Stimulated activated CD8-positive, alpha-beta memory T cell treated with anti-CD3 and anti-CD28 coated beads, Interleukin-4, amount 100 ng/mL, for 1 hour (primary cell): ENCODE measurements at places on chromosomes 16 and 17.

DNA sequence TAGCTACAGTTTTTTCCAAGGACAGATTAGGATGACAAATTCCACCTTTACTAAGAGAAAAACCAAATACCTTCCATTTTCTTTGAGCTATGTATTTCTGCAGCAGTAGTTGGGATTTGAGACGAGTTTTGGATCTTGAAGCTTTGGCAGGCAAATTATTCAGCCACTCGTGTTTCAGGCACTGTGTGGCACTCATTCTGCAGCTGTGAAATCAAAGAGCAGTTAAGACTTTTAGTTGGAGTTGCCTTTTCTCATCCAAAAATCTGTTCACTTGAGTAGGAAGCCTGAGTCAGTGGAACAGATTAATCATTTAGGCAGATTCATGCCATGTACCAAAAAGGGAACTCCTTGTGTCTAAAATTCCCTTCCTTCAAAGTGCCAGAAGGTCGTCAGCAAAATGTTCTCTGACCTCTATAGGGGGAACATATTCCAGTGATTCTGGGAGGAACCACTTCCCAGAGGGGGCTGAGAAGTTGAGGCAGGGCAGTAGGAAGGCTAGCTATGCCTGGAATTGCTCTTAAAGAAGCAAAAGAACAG, 20.1 kb downstream of the ORC6 start:
- DNase-seq, result no peak

GRCh38 chr17:17725752-17726457, 44.6 kb downstream of the RAI1 start:
- no peak for DNase-seq

- no peak for DNase-seq
These were observed 398.4 kb upstream of the HSBP1 start for GRCh38 chr16:83409347-83409746.

- DNase-seq, result no peak
These were observed 2.4 kb downstream of the KIAA0513 start for GRCh38 chr16:85029981-85030401.

GRCh38 chr17:30376621-30377452, 1.9 kb upstream of the CPD start:
- DNase-seq, result no peak

- no peak for DNase-seq
These were observed 5.2 kb downstream of the SPN start for GRCh38 chr16:29668267-29668666.

DNA sequence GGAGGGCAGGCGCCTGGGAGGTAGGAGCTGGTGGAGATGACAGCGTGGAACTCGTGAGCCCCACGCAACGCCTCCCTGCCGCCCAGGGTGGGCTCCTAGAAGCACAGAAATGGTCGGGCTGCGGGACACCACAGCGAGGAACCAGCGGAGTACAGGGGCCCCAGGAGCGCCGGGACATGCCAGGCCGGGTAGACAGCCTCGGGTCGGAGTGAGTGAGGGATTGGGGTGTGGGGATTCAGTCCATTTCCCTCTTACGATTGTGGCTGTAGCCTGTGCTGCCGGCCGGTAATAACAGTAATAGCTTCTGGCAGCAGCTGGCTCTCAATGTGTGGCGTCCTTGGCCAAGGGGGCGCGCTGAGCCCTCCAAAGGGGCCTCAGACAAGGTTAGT, 12.2 kb upstream of the CES3 start:
- no peak for DNase-seq

DNA sequence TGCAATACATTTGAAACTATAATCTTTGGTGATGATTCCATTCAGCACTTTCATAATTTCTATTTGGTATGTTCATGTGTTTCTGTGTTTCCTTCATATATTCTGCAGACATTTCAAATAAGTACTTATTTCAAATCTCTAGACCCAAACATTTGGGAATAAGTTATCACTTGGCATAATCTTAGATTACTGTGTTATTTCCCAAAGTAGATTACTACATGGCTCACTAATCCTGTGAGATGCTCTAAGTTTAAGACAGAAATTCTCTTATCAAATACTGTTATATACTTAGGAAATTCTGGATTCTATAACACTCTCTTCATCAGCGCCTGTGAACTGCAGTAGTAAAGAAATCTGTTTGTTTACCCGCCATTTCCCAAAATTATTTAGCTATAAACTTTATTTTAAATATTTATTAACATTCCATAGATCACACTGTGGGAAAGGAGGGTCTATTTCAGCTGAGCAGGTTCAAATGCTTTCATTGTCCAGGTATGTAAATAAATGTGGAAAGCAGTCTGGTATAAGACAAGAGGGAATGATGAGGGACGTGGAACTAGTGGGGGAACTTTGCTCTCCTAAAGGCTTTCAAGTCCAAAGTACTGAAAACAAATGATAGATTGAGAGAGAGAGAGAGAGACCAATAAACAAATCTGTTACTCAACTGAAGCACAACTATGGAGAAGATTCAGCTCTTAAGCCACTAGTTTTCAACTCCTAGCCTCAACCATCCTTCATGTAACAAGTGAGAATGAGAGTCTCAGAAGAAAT, 61.8 kb upstream of the TOM1L1 start:
- DNase-seq, result no peak

DNA sequence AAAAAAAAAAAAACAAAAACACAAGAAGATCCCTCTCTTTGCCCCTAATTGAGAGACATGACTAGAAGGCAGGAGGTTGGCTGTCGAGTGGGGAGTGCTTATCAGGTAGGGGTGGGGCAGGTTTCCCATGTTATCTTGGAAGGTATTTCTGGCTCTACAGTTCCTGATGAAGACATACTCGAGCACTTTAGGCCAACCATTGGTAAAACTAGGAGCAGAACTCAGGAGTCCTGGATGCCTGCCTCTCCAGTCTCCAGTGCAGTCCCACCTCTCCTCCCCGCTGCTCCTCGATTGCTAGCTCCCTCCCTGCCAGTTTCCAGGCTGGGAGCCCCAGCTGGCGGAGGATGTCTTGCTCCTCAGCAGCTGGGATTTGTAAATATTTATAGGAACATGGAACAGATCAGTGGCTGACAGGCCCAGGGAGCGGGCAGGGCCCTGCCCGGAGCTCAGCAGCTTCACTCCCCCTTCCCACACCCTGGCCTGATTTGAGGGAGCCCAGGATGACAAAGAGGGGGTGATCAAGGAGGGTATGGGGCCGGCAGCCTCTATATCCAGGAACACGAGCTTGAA, 11.4 kb upstream of the C1QL1 start:
- no peak for DNase-seq

DNA sequence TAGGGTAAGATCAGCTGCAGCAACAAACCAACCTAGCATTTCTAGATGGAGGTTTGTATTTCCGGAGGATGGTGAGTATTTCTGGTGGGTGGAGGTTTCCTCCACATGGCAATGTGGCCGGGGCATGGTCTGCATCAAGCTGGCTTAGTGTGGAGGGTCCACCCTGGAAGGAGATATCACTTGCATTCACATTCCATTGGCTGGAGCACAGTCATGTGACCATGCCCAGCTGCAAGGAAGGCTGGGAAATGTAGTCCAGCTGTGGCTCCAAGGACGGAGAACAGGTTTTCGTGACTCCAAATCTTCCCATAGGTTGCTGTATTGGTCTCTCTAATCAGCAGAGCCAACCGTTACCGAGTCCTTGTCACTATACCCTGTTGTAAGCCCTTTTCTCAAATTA, 68.7 kb downstream of the RAI1 start:
- DNase-seq, result peak; percentile 10

GRCh38 chr17:42062681-42063080, 12.3 kb upstream of the C17orf113 start:
- DNase-seq, result no peak

GRCh38 chr16:68332411-68333121, 21.7 kb downstream of the PRMT7 start:
- no peak for DNase-seq

DNA sequence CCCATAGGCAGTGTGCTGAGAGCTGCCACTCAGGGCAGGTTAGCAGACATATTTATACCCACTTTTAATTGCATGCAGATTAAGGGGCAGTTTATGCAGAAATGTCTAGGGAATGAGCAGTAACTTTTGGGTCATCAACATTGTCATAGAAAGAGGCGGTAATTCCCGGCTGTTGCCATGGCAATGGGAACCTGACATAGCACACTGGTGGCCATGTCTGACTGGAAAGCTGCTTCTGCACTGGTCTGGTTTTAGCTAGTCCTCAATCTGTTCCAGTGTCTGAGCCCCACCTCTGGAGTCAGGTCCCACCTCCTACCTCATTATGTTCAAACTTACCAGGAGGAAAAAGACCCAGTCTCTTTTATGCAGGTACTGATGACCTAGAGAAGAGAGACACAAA, 31.5 kb upstream of the TNRC6C start:
- DNase-seq, result no peak

DNA sequence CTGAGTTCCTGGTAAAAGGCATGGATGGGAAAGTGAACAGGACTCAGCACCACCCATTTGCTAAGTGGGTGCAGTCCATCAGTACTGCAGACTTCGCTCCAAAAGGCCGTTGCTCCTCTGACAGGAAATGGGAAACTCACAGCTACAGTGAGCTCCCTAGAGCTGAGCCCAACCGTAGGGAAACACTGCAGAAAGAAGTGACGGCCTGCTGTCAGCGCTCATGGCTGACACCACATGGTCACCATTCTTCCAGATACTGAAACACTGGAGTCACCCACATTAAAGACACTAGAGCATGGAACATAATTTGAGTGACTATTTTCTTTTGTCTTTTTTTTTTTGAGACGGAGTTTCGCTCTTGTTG, 31.9 kb downstream of the UBE2O start:
- no peak for DNase-seq

DNA sequence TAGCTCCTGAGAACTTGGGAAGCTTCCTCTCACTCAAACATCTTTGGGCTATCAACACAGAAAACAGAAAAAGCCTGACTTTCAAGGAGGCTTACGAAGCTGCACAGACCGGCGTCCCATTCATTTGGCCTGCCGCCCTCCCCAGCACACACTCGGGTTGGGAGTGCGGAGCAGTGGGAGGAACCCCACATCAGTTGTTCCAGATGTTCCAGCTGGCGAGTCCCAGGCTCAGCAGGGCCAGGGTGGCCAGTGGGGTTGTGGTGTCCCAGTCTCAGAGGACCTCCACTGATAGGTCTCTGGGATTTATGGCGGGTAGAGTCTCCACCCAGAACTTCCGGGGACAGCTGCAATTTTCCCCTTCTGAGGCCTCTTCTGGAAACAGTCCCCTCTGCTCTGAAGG, 43.1 kb upstream of the DLX4 start:
- DNase-seq, result no peak

GRCh38 chr16:56193951-56194726, 2.9 kb downstream of the GNAO1 start:
- no peak for DNase-seq

- no peak for DNase-seq
These were observed 80.8 kb downstream of the OMG start for GRCh38 chr17:31216031-31216751.

DNA sequence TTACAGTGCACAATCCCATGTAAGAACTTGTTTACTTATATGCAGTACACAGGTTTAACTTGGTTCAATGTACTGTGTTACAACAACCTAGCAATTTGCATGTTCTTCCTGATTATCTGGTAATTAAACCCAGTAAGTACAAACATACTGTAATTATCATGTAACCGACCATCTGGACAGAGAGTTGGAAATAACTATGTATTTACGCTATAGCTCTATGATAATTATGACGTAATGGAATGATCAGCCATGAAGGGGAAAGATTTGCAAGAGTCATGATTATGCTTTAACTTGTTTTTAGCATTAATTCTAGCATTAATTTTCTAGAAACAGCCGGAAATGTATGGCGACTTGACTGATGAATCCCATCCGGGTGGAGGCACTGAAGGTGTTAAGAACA, 74.8 kb upstream of the SALL1 start:
- no peak for DNase-seq

DNA sequence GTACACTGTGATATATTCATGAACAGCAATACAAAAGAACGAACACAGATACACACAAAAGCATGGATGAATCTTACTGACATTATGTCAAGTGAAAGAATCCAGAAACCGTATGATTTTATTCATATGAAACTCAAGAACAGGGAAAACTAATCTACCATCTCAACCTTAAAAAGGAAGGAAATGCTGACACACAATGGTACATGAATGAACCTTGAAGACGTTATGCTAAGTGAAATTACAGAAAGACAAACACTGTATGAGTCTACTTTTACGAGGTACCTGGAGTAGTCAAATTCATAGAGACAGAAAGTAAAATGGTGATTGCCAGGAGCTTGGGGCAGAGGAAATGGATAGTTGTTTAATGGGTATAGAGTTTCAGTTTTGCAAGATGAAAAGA, 8.7 kb upstream of the PRKCB start:
- DNase-seq, result no peak

DNA sequence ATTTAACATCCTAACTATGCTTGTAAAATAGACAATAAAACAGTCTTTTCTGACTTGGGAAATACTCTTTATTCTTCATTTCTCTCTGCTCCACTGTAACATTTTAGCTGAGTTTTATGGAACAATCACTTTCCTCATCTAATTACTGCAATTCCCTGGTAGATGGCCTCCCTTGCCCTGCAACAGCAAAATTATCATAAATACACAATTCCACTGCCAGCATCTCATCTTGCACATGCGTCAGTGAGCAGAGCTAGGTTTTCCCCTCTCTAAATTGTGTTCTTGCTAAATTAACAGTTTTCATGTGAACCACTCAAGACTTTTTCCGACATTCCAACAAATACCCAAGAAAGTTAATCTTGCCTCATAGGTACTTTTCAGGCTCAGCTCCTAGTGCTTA, 920.9 kb upstream of the GOT2 start:
- DNase-seq, result no peak

- DNase-seq, result no peak
These were observed 3.8 kb downstream of the RAB37 start for GRCh38 chr17:74740641-74741387.

DNA sequence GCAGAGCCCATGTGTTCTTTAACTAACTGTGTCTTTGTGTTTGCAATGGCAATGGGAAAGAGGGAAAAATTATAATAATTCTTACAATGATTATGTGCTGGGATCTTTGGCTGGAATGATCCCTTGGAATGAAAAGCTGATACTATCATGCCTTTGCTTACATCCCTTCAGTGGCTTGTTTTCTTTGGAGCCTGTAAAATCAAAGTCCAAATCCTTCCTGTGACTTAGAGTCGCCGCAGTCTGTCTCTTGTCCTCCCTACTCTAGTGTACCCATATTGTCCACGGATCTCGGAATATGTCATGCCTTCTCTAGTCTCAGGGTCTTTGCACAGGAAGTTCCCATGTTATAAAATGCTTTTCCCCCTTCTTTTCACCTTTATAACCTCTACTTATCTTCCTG, 111.7 kb upstream of the MAF start:
- DNase-seq, result no peak

DNA sequence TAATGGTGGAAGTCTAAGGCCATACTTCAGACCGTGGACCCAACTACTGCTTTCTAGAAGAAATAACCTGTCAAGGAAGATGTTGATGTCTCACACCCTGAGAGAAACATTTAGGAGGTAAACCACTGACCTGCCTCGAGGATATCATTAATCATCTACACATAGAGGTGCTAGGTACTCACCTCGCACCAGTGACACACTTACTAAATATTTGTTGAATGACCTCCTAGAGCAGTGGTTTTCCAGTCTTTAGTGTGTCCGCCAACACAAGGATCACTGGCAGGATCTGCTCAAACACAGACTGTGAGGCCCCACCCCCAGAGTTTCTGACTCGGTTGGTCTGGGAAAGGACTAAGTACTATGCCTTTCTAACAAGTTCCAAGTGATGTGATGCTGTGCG, 197.4 kb upstream of the CACNG5 start:
- DNase-seq, result no peak

- DNase-seq, result no peak
These were observed 10.1 kb downstream of the ACSF3 start for GRCh38 chr16:89103781-89104180.

GRCh38 chr16:88286301-88286923, 96.3 kb upstream of the ZNF469 start:
- DNase-seq, result no peak
